ENCODE measurements at places on chromosomes 4 and X.
A peak's percentile ranks its signal among the peaks of the same experiment; 100 is the strongest.

DNA sequence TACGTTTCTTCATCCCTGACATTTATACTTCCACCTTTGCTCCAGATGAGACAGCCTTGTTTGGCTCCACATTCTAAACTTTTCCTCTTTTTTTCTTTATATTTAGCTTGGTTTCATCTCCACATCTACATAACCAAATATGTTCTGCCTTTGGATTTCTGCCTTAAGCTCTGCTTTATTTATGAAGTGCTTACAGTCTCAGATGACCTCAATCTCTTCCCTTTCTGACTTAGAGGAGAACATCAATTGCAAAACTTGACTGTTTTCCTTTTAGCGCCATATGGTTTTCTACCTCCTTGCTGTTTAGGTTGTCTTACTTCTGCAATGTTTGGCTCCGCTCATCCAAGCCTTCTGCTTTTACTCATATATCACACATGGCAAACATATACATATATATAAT, 7.5 kb downstream of the ASB5 start:
- DNase-seq: no peak

DNA sequence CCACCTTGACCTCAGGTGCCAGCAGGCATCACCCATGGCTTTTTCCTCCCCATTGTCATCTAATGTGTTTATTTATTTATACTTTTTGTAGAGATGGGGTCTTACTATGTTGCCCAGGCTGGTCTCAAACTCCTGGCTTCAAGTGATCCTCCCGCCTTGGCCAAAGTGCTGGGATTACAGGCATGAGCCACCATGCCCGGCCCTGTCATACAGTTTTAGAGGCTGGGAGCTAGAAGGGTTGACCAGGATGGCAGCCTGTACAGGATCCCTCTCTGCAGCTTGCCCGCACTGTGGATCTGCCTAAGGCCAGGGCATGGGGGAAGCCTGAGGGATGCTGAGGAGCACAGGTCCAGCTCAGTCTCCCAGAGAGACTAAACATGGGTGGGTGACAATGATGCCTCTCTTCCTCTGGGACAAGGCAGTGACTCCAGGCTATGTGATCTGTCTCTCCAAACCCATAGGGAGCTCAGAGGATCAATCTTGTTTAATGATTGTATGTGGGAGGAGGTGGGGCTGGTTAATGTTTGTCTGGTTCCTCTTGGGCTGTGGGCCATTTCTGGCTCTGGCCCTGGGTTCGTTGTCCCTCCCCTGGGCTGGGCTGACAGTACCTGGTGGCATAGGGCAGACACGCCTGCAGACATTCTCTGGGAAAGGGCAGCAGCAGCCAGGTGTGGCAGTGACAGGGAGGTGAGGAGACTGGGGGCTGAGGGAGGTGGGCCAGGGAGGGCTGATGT, 8.3 kb upstream of the GJB1 start:
- no peak for DNase-seq

GRCh38 chrX:40570346-40571093, 10.2 kb upstream of the ATP6AP2 start:
- DNase-seq: no peak

- DNase-seq: no peak
Measured at GRCh38 chr4:168524006-168524405, 27.2 kb downstream of the PALLD start.

DNA sequence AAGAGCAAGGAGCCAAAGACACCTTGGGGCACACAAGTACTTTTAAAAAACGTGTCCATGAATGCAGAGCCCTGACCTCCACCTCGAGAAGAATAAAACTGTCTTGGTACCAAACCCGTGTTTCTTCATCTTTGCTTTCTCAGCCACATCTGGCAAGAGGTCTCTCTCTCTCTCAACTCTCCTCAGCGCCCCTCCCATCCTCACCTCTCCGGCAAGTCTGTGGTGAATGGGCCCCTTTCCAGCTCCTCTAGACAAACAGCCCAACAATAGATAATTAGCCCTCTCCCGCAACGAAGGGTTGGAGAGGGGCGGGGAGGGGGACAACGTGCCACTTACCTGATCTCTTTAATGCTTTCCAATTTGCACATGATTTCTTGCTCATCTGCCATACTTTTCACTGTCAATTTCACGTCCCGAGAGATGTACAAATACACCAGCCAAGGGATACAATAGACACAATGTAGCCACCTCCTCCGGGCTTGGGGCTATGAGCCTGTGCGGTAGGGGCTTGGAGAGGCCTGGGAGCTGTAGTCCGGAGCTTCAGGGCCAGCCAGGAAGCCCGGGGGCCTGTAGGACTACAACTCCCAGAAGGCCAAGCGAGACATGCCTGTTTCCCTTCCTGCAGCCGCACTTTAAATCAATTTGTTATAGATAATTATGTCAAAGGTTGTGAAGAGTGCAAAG, at the start of gene ZC4H2:
TSS of gene ZC4H2 (minus strand) at position 462 of the 684 bp plus-strand sequence. CDS start at position 389, 73 bp downstream.
- DNase-seq: peak; percentile 82

DNA sequence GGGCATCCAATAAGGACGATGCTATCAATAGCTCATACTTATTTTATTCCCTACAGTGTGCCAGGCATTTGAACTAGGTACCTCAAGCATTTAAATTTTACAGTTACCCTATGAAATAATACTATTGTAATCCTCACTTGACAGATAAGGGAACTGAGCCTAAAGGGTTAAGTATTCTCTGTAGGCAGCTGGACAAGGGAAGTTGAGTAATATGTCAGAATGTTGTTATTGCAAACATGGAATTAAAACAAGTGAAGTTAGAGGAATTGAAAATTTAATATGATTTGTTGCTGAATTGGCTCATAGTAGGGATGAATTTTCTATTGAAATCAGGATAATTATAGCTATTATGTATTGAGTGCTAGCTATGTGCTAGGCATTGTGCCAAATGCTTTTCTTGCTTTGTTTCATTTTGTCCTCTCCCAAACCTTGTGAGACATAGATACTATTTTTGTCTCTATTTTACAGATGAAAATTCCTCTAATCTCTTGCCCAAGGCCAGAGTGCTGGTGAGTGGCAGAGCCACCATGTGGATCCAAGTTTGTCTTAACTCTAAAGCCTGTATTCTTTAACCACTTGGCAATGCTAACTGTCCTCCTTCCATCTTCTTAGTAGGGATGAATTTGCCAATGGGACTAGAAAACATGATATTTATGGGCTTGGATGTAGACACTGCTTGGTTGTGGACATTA, 58.1 kb downstream of the TMEM164 start:
- DNase-seq: peak; percentile 6

GRCh38 chr4:92501456-92501855, 197.7 kb downstream of the GRID2 start:
- no peak for DNase-seq

- no peak for DNase-seq
Measured at GRCh38 chrX:150790021-150790420, 96.8 kb downstream of the MTMR1 start.

- no peak for DNase-seq
Measured at GRCh38 chr4:174107746-174108354, 175.6 kb downstream of the FBXO8 start.

- DNase-seq: no peak
Measured at GRCh38 chr4:21991050-21991449, 42.5 kb upstream of the KCNIP4 start.

DNA sequence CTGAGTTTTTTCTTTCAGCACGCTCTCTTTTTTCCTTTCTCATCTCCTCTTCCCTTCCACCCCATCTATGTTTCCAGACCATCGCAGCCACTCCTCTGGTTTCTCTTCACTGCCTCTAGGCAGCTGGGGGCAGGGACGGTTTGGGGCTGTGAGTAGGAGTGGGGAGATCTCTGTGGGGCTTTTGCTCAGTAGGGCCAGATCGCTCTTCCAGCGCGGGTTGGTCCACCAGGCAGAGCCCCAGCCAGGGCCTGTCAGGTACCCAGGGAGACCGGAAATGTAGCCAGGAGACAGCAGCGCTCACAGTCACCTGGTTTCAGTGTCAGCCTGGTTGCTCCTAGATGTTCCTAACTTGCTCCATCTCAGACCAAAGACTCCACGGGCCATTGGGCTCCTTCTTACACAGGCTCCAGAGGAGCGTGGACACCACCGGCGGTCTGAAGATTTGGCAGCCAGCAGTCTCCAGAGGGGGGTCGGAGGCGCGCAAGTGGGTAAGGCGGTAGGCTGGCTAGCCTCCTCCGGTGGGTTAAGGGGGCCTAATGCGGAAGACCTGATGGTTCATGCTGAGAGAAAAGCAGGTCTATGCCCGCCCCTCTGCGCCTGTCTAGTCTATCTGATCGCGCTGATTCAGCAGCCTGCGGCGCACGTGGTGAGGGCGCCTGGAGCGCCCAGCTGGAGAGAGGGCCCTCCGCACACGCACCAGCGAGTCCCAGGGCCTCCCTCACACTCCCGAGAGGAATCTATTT, 1.8 kb downstream of the FGF5 start:
- DNase-seq: peak; percentile 28

DNA sequence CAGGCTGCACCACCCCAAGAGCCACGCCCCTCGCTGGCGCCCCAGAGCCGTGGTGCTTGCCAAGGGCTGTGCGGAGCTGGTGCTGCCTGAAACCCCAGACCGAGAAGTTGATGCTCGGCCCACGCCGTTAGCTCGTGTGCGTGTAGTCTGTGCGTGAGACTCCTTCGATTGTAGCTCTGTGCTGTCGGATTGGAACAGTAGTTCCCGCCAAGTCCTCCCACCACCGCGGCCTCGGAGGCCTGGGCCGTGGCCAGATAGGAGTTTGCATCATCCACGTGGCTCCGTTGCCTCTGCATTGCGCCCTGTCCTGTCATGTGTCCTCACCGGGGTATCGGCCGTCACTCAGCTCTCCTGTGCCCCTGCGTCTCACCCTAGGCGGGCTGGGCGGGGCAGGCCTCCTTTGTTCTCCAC, 24.2 kb downstream of the TNIP2 start:
- no peak for DNase-seq

- no peak for DNase-seq
Measured at GRCh38 chrX:130694983-130695382, 208.0 kb downstream of the ENOX2 start.

DNA sequence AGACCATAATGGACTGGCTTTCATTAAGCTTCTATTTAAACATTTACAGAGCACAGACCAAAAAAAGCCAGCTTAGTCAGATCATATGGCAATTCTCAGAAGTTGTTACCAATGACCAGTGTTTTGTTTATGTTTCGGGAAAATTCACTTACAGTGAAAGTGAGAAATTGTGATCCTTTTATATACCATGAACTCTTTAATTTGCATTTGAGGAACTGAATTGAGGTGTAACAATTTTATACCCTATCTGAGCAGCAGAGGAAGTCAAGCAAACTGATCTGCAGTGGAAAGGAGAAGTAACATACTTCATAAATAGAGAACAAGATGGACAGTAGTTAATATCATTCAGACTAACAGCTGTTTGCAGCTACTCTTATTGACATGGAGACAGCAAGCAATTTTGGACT, 97.1 kb downstream of the TMA16 start:
- DNase-seq: no peak

DNA sequence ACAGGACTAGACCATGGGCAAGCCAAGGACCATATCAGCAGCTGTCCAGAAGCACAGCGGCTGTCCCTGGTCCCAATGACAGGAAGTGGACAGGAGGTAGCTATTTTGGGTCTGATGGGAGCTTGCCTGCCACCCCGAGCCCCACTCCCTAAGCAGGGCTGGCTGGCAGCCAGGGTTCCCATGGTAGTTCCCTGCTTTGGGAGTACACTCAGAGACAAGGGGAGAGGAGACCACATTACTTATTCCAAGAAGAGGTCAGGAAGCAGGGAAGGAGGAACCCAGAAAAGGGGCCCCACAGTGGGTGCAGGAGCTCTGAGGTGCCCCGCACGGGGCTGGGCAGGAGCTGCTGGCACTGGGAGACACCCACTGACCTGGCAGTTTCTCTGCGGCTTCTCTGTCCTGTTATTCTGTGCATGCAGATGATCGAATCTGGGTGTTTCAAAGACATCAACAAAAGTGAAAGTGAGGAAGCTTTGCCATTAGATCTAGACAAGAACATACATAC, 36.3 kb downstream of the HTT-AS start:
- no peak for DNase-seq

- no peak for DNase-seq
Measured at GRCh38 chr4:69056921-69057550, 39.2 kb upstream of the UGT2B7 start.

- no peak for DNase-seq
Measured at GRCh38 chrX:107560041-107560440, 68.3 kb upstream of the PRPS1 start.

- peak; percentile 56 for DNase-seq
Measured at GRCh38 chr4:15164571-15164970, 162.3 kb downstream of the CPEB2 start.

- no peak for DNase-seq
Measured at GRCh38 chr4:118397623-118397979, 44.8 kb upstream of the PRSS12 start.

GRCh38 chr4:84878546-84878945, 87.9 kb downstream of the WDFY3 start:
- no peak for DNase-seq

GRCh38 chr4:137609718-137610430, 77.6 kb upstream of the PCDH18 start:
- DNase-seq: peak; percentile 25

- no peak for DNase-seq
Measured at GRCh38 chr4:54946741-54947140, 178.7 kb downstream of the KDR start.

DNA sequence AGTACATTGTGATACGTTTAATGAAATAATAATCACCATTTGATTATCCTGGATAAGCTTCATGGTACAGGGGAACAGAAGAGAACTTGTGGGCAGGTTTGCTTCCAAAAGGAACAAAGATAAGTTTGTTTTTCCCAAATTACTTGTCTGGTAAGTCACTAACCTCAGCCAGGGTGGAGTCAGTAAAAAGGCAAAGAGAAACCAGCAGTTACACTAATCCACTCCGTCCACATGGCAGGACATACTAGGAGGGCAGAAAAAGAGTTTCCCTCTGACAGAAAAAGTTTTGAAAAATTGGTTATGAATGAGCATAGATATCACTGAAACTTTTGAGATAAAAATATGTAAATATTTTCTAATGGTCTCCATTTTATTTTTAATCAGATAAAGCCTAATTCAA, 285.9 kb downstream of the IL15 start:
- no peak for DNase-seq

GRCh38 chr4:106315476-106315967, 487 bp downstream of the TBCK start:
- peak; percentile 28 for DNase-seq

GRCh38 chr4:2078584-2078983, 19.5 kb downstream of the NAT8L start:
- no peak for DNase-seq

DNA sequence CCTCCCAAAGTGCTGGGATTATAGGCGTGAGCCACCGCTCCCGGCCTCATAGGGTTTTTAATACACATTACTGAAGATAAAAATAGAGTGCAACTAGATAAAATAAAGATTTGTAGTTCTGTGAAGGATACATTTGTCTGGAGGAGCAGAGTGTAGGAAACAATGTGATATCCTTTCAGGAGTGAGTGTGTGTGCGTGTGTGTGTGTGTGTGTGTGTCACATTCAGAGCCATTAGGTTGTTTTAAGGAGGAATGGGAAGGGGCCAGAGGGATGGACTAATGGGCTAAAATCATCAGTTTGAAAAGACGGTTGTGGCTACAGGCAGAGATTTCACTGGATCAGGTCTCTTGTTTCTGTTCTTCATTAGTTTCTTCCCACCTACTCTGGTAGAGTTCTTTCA, 40.0 kb downstream of the RBPJ start:
- no peak for DNase-seq
